ENCODE measurements at places on chromosomes 3 and 15. TPM values are rescaled to one million over a fixed set of nuclear protein-coding genes. Genes with fewer than 3 reads are reported as not detected.

FBXL22 gene
- total RNA-seq, result 0.34 TPM

C3orf22 gene
- total RNA-seq, result not detected

- no peaks in the 10 kb centered on the region for H3K4me1 ChIP-seq
- peak; percentile 45 for DNase-seq
- no peak overlapping the region for H3K27ac ChIP-seq
- H3K36me3 ChIP-seq, result no peaks in the 10 kb centered on the region
- H3K27me3 ChIP-seq, result no peaks in the 10 kb centered on the region
These were observed 79.9 kb downstream of the GTPBP8 start for GRCh38 chr3:113070681-113071113.

DNA sequence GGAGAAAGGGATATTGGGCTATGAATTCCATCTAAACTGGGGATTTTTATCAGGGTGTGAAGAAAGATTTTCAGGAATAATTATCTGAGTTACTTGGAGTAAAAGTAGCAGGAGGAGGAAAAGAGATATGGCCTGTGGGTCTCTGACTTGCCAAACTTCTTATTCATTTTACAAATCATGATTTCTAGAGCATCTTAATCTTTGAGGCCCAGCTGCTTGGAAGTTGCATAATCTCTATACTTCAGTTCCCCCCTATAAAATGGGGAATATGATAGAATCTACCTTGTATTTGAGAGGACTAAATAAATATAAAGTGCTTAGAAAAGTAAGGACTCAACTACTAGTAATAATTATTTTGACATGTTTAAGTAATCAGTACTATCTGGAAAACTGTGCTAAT, 11.0 kb upstream of the GABPB1 start:
- no peak overlapping the region for H3K4me3 ChIP-seq
- no peaks in the 10 kb centered on the region for H3K27me3 ChIP-seq
- no peak overlapping the region for H3K27ac ChIP-seq
- no peaks in the 10 kb centered on the region for H3K4me1 ChIP-seq
- no peak for DNase-seq

GRCh38 chr3:28151608-28152228, 89.7 kb upstream of the CMC1 start:
- H3K4me3 ChIP-seq, result no peak overlapping the region
- no peak for DNase-seq
- no peaks in the 10 kb centered on the region for H3K36me3 ChIP-seq

GRCh38 chr3:178562947-178563232, 26.7 kb downstream of the KCNMB2 start:
- H3K27me3 ChIP-seq, result no peaks in the 10 kb centered on the region
- peaks cover 11% of the 10 kb centered on the region for H3K4me1 ChIP-seq
- H3K27ac ChIP-seq, result no peak overlapping the region
- peak; percentile 10 for DNase-seq
- H3K4me3 ChIP-seq, result no peak overlapping the region

Data from astrocyte (in vitro differentiated cells and primary cell).